ENCODE measurements at places on chromosomes 13 and 19.

GRCh38 chr13:108425056-108425455 lies 155.5 kb downstream of the TNFSF13B start:
- DNase-seq, result no peak

- DNase-seq, result no peak
Observed at GRCh38 chr13:50593207-50593606, 250.3 kb downstream of the DLEU7 start.

- DNase-seq, result no peak
Observed at GRCh38 chr13:59885076-59885475, 278.7 kb downstream of the DIAPH3 start.

- DNase-seq, result no peak
Observed at GRCh38 chr13:31955101-31955500, 76.5 kb upstream of the FRY start.

DNA sequence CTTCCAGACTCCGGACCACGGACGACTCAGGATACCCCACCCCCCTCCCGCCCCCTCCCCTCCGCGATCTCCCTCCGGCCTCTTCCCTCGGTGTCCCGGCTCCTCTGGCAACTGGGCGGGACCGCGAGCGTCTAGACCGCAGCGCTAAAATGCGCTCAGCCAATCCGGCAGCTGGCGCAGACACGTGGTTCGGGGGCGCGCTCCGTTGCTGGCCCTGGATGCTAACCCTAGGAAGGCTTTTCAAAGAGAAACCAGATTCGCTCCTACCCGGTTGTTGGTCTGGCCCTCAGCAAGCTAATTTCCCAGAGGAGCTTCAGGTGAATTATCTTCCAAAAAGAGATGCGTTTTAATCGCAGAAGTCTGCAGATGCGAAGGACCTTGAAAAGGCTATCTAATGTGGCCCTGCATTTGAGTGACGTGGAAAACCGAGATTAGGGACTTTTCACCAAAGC lies at the start of gene DZIP1:
Gene DZIP1, minus strand, starts transcription at position 106 of the 452 bp plus-strand sequence. CDS start 2,677 bp downstream, outside the sequence.
- peak; percentile 97 for DNase-seq

DNA sequence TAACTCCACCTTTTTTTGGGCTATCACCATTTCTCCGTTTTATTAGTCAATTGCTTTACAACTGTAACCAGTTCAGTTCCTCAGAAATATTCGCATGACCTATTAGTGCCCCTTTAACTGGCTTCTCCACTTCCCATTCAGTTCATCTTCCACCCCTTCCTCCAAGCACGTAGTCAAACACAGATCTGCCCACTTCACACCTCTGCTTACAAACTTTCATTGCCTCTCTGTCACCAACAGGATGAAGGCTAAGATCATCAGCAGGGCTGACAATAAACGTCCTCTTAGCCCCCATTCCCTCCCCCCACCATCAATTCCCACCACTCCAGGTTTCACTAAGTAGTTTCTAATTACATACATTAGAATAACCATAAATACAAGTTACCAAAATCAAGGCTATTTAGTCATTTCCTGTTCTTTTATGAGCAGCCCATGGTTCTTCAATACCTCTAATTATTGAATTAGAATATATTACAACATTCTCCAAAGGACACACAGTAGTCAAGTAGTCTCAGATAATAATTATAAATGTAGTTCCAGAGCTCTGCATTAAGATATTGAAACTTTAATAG lies 95.7 kb downstream of the SPRY2 start:
- DNase-seq, result no peak

- no peak for DNase-seq
Observed at GRCh38 chr19:1807695-1808394, 4.2 kb downstream of the ATP8B3 start.

GRCh38 chr13:49314344-49314882 lies 66.7 kb downstream of the CDADC1 start:
- no peak for DNase-seq

GRCh38 chr13:109792416-109793059 lies 6.2 kb upstream of the IRS2 start:
- no peak for DNase-seq

DNA sequence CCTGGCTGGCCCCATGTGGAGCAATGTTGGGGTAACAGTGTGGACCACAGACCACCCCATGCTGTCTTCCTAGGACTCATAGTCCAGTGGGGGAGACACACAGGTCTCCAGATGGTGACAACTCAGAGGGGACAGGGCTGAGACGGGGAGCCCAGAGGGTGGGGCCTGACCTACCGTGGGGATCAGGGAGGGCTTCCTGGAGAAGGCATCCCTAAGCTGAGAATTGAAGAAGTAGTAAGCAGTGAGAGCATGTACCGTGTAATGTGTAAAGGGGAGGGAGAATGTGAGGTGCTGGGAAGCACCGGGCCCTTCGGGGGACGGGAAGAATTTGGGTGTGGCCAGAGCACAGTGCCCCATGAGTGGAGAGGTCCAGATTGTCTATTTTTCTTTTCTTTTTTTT lies 31.0 kb downstream of the PPP1R37 start:
- DNase-seq, result no peak

- DNase-seq, result no peak
Observed at GRCh38 chr19:51125421-51126075, 842 bp downstream of the SIGLEC9 start.

- no peak for DNase-seq
Observed at GRCh38 chr19:16872728-16873127, 16.1 kb upstream of the F2RL3 start.

- no peak for DNase-seq
Observed at GRCh38 chr13:74114202-74114601, 20.0 kb downstream of the KLF12 start.

GRCh38 chr13:95497381-95497807 lies 55.1 kb upstream of the CLDN10 start:
- DNase-seq, result no peak

GRCh38 chr13:77752512-77753069 lies 55.1 kb downstream of the SLAIN1 start:
- DNase-seq, result no peak

DNA sequence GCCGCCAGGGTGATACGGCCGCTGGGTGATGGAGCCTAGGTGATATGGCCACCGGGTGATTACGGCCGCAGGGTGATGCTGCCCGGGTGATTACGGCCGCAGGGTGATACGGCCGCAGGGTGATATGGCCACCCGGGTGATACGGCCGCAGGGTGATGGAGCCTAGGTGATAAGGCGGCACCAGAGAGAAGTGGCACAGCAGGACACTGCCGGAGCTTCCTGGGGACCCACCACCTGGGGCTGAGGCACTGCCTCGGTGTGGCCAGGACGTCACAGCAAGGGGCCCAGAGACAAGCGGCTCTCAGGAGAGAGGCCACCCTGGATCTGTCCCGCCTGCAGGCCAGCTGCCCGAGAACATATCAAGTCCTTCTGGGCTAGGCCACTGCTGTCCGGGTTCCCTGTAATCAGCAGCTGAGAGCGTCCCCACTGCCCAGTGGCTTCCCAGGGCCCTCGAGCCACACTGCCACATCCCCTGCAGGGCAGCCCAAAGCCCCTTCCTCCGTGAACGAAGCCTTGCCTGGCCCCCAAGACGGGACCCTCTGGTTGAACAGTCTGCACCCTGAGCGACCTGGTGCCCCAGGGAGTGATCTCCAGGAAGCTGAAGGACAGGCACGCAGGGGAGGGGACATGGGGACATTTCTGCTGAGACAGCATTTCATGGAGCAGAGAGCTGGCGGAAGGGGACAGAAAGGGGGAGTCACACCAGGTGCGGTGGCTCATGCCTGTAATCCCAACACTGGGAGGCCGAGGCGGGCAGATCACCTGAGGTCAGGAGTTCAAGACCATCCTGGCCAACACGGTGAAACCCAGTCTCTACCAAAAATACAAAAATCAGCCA lies 22.1 kb downstream of the ZNF787 start:
- no peak for DNase-seq

GRCh38 chr13:103573446-103573845 lies 507.2 kb upstream of the SLC10A2 start:
- DNase-seq, result peak; percentile 38

- DNase-seq, result no peak
Observed at GRCh38 chr13:24713022-24713421, 32.8 kb downstream of the ATP12A start.

DNA sequence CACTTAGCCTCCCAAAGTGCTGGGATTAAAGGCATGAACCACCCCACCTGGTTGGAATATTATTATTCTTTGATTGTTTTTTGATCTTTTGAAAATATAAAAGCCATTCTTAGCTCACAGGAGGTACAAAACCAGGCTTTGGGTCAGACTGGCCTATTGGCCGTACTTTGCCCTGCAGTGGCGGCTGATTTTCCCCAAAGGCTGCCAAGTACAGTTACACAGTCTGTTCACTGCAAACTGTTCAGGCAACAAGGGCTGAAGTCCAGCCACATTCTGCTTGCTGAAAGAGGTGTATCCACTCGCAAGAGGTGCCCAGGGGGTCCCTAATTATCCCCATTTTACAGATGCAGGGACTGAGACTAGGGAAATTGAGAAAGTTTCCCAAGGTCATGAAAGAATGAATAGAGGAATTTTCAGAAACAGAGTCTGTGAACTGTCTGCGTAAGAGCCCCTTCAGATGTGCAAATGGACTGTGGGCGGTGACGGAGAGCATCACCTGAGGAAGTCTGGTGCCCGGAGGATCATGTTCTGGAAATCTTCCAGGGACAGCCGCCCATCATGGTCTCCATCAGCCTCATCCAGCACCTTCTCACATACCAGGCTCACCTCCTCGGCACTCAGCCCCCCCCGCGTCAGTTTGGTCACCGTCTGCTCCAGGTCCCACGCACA lies 9.0 kb downstream of the CIB3 start:
- no peak for DNase-seq

- DNase-seq, result no peak
Observed at GRCh38 chr13:42753697-42754096, 27.7 kb upstream of the FAM216B start.

GRCh38 chr19:6639439-6639838 lies 30.5 kb downstream of the TNFSF14 start:
- DNase-seq, result no peak

DNA sequence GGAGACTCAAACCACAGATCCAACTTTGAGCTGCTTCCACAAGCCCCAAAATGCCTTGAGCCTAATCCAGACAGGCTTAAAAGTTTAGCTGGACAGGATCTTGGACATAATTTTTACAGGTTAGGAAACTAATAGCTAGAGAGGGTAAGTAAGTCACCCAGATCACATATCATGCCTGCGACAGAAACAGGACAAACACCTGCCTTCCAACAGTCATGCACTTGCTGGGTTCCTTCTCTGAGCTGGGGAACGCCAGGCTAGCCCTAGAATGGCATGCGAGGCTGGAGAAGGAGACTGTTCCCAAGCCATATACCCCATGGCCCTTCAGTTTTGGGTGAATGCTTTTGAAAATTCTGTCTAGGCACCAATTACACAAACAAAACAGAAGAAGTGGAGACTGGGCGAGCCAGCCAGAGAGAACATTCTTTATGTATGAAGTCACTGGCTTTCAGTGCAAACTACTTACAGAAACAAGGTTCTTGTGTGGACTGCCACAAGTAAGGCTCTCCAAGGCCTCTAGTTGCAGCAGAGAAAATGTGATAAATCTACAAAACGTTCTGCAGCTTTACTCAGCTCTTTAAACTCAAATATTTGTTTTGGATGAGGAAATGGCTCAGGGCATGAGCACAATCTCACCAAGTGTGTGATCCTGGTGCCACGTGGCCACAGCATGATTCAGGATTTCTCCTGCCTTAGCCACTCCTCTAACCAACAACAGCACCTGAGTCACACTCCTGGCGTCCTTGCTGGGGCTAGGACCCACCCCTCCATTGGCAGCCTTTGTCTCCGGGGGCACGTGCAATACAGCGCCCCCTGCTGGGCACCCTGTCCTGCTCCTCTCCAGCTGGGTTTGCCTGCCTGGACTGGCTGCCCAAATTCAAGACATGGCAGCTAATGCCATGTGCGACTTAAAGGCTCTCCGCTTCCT lies 73.4 kb upstream of the UBL3 start:
- peak; percentile 87 for DNase-seq

DNA sequence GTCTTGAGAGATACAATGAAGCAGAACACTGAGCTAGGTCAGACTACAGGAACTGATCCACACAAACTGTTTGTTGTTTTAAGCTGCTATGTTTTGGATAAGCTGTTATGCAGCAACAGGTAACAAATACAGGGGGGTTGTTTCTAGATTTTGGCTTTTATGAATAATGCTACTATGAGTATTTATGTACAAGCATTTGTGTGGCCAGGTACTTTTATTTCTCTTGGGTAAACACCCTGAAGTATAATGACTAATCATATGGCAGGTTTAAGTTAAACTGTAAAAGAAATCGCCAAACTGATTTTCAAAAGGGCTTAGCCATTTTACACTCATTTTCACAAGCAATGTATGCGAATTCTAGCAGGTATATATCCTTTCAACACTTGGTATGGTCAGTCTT lies 166.0 kb downstream of the DNAJC3 start:
- DNase-seq, result no peak

DNA sequence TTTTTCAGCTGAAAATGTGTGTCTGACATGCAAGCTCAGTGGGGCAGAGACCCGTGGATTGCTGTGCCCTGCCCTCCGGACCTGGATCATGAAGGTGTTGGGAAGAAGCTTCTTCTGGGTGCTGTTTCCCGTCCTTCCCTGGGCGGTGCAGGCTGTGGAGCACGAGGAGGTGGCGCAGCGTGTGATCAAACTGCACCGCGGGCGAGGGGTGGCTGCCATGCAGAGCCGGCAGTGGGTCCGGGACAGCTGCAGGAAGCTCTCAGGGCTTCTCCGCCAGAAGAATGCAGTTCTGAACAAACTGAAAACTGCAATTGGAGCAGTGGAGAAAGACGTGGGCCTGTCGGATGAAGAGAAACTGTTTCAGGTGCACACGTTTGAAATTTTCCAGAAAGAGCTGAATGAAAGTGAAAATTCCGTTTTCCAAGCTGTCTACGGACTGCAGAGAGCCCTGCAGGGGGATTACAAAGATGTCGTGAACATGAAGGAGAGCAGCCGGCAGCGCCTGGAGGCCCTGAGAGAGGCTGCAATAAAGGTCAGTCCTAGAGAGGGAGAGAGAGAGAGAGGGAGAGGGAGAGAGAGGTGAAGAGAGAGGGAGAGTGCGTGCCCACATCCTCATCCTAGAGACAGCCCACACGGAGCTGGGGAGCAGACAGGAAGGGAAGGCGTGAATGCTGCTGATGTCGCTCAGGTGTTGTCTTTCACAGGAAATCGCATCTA lies 5.1 kb upstream of the DCUN1D2 start:
- DNase-seq, result peak; percentile 79

DNA sequence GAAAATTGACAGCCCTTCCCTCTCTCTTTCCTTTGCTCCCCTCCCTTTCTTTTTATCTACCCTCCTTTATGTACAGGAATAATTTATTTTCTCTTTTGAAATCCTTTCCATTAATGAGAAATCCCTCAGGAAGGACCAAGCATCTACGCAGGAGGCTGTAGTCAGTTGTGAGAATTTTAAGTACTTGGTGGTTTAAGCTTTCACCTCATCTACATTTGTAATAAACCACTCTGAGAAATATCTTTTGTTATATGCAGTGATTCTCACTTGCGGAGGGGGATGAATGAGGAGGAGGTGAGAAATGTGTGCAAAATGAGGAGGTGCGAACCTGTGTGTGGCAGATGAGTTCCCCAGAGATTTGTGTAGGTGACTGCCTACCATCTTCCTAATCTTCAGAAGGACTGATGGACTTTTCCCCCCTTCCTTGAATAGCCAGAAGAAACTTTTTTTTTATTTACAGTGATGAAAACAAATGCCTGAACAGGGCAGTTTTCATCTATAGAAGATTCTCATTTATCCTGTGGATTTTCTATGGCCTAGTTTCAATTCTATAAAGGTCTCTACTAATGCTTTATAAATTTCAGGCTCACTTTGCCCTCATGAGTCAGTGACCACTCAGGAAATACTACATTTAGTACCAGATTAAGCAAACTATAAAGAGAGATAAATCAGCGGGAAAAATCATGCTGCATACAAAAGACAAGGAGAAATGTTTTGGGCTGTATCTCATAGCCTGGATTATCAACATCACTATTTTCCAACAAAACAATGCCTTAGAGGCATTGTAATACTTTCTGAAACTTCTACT lies 118.3 kb downstream of the LHFPL6 start:
- DNase-seq, result no peak

- no peak for DNase-seq
Observed at GRCh38 chr19:2389594-2389993, 29.5 kb downstream of the TMPRSS9 start.
